Foreskin melanocyte (primary cell): ENCODE measurements at places on chromosomes 11 and 22.

DNA sequence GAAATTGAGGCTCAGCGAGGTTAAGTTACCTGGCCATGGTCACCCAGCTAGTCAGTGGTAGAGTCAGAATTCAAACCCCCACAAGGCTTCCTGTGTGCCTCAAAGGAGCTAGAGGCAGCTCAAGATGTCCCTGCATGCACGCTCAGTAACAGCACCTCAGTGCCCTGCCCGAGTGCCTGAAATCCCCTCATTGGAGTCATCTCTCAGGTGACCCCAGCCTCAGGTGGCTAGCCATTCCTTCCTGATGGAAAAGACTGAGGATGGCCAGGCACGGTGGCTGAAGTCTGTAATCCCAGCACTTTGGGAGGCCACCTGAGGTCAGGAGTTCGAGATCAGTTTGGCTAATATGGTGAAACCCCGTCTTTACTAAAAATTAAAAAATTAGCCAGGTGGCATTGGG, 36.9 kb downstream of the LIF start:
- no peak for DNase-seq

DNA sequence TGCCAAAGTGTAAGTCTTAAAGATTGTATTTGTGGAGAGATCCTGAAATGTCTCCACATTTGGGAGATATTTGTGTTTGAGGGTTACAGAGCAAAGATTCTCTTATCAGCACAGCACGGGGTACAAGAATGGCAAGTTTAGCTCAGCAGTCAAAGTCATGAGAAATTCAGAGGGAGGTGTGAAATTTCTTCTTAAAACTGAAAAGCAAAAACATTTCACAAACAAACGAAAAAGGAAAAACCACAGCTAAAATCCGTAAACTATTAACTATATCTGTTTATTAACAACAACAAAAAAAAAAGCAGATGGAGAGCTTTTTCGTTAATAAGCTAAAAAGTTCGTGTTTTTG, 40.9 kb upstream of the ETS1 start:
- no peak for DNase-seq

- DNase-seq: no peak
These were observed 11.8 kb downstream of the MICAL3 start for GRCh38 chr22:18012531-18012930.

DNA sequence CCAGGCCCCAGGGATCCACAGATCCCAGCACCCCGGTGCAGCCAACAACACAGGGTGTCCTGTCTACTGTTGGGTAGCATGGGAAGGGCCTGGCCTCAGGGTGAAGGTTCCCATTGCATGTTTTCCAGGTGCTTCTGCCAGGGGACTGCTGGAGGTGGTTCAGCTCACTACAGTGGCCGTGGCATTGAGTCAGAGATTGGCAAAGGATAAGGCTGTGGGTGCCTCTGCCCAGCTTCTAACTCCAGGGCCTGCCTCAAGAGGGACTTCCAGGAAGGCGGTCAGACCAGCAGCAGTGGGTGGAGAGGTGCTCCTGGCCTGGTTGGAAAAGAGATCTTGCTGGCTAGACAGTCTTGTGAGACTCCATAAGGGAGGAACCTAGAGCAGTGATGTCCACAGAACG, 20.9 kb downstream of the CSNK1E start:
- no peak for DNase-seq

DNA sequence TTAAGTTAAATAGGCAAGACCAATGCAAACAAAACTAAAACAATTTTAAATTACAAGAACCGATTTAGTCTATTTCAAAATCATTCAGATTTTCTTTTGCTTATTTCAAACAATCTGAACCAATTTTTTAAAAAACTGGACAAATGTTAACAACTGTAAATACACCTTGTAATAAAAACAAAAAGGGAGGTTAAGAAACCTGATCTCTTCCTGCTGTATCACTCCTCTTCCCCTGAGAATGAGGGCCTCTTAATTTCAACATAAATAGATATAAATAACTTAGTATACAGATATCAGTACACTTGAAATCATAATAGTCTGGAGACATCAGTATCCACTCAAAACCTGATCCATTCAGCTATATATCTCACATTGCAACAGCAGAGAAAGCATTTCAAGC, 346.6 kb downstream of the TTC28 start:
- no peak for DNase-seq

DNA sequence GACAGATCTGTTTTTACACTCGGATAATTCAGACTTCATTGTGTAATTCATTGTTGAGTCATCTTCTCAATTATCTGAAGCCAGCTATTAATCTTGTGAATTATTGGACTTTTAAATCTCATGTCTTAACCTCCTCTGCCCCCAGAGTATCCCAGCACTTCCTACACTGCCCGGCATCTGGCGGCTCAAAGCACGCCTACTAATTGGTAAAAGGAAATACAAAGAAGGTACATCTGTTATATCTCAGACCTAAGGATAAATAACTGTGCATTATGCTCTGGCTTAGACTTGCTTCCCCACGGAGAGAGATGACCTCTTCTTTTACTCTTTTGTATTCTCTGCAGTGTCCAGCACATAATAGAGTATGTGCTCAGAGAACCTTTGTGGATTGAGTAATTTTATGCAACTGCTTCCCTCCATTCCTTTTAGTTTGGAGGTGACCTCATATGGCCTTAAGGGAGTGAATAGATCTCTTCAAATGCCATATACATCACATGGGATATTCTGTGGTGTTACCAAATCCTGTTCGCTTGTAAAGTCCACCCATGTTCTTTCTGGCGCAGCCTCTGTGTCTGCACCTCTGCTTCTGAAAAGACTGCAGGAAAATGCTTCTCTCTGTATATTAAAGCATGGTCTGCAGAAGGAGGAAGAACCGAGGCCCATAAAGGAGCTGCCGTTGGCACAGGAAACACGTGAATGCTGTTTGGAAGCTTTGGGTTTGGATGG, 125.6 kb upstream of the SORL1-AS1 start:
- DNase-seq: peak; percentile 52

DNA sequence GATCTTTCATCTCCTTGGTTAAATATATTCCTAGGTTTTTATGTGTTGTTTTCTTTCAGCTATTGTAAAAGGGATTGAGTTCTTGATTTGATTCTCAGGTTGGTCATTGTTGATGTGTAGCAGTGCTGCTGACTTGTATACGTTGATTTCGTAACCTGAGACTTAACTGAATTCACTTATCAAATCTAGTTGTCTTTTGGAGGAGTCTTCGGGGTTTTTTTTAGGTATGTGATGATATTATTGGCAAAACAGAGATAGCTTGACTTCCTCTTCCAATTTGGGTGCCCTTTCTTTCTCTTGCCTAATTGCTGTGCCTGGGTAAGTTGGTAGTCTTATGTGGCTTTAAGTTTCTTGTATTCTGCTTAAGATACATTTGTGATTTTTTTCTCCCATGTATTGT, 52.8 kb downstream of the CBL start:
- DNase-seq: no peak

- DNase-seq: no peak
These were observed 10.4 kb upstream of the SREBF2 start for GRCh38 chr22:41822317-41823057.

DNA sequence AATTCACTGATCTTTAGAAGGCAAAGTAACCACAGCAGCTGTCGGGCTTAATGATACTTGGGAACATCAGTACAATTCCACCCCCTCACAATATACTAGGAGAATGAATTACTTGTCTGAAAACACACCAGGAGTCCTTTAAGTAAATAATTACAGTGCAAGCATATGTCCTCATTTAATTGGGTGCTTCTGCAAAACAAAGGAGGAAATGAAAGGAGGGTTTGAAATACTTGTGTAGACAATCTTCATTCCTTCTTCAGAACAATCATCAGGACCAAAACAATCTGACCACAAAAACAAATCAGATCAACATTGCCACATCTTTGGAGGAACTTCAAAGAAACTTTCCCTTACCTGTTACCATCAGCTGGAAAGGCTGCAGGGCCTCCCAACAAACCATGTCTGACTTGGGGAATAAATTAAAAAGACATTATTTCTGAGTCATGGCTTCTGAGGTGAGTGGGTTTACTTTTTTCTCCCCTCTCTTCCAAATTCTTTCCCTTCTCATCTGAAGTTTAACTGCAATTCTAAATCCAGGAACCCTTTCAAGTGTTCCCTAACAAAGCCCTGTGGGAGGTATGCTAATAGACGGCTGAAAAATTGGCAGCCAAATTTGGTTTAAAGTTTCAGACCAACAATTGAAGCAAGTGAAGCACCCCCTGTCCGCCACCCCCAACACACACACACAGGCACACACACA, 12.5 kb upstream of the CCDC117 start:
- DNase-seq: no peak

DNA sequence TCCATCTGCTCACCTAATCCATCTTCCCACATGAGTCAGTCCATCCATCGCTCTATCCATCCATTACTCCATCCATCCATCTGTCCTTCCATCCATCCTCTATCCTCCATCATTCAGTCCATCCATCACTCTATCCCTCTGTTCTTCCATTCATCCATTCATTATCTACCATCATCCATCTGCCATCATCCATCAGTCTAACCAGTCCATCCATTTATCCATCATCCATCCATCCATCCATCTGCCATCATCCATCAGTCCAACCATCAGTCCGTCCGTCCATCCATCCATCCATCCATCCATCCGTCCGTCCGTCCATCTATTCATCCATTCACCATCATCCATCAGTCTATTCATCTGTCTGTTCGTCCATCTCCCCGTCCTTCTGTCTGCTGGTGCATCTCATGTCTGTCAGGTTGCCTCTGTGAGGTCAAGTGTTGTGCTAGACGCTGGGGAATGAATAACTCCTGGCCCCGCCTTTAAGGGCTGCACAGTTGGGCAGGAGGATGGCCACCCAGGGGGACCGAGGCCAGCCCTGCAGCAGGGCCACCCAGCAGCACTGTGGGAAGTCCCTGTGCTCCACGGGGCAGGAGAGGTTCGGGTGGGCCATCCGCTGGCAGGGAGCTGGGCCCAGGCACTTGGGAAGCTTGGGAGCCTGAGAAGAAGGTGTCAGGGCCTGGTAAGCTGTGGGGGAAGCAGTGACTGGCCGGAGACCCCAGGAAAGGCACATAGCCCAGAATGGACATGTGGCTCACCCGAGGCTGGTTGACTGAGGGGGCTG, 137.1 kb downstream of the CTTN start:
- no peak for DNase-seq

DNA sequence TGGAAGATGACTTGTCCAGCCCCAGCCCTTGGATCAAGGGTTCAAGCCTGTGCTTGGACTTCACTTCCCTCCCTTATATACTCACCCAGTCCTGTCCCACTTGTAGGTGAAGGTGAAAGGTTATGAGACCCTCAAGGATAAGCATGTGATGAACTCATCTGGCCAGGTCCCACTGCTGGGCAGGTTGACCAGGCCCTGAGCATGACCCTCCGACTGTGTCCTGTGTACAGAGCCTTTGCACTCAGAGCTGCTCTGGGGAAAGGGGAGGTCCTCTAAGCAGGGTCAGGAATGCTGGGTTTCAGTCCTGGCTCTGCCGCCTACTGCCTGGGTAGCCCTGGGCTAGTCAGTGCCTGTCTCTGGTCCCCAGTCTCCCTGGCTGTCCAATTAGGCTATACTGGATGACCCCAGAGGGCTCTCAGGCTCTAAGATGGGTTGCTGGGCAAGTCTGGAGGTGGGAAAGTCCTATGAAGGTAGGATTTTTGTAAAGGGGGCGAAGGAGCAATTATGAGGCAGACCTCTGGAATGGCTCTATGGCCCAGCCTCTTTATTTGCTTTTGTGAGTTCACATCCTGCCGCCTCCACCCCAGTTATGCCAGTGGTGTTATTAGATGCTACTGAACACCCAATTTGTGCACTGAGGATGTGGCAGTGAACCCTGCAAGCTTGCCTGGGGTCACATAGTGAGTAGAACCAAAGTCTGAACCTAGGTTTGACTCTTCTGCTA, 14.1 kb downstream of the DGAT2 start:
- DNase-seq: no peak

DNA sequence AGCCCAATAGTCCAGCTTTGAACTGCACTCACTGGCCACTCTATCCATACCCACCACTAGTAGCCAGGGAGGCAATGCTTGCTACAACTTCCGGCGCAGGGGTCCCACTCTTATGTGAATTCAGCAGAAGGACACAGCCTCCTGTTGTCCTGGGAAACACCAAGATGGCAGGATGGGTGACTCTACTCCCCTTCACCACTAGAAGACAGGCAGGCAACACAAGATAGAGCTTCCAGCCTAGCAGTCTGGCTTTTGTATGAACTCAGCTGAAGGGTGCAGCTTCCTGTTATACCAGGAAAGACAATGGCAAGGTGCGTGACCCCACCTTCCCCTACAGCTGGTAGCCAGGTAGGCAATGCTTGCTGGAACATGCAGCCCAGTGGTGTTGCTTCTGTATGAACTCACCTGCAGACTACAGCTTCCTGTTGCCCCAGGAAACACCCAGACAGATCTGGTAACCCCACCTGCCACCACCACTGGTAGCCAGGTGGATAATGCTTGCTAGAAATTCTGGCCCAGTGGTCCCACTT, 205.2 kb upstream of the KIRREL3 start:
- no peak for DNase-seq

DNA sequence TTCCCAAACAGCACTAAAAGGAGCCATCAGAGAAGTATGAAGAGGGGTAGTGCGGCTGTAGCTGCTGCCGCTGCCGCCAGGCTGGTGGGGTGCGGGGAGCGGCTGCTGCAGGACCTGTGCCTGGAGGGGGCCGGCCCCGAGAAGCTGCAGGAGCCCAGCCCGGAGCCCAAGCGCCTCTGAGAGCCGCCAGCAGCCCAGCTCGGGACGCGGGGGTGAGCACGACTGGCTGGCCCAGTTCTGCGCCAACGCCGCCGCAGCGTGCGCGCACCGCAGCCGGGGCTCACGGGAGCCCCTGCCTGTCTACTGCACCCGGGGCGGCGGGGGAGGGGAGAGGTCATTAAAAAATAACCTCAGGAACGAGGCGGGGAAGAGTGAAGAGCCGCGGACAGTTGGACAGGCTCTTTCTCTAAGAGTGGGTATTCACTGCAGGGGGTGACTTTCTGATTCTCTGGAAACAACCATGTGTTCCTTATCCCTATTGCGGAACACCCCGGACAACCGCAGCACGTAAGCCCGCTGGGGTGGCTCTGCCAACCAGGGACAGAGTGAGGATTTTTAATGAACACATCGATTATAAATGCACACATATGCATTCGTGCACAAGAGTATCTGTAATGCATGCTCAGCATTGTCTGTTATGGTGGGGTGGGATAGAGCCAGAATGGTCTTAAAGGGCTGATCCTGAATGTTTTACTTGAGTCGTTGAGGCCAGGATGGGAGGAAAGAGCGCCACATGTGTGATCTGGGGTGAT, 453 bp downstream of the GAS2 start:
- DNase-seq: peak; percentile 12

GRCh38 chr11:68942095-68942620, 38.5 kb downstream of the IGHMBP2 start:
- no peak for DNase-seq

GRCh38 chr22:34904486-34904885, 161.5 kb upstream of the ISX start:
- DNase-seq: no peak

- DNase-seq: peak; percentile 98
These were observed 321.1 kb downstream of the TENM4 start for GRCh38 chr11:79119491-79120284.

GRCh38 chr22:47059701-47060161, 297.3 kb downstream of the TBC1D22A start:
- no peak for DNase-seq
